HuH-7.5 (cell line): ENCODE measurements at places on chromosomes 1 and 21.

DNA sequence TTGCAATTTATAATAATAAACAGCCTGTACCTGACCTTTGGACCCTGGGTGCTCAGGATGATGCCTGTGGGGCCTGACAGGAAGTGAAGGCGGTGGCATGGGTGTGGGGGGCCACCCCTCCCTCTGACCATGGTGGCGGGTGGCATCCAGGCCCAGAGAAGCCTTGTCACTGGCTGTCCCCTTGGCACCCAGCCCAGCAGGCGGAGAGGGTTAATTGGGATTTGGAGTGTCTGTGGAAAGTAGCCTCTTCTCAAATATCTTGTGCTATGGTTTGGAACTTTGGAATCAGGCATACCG is 20.5 kb downstream of the SOX13 start:
- no peak for DNase-seq

GRCh38 chr1:230109895-230110667 is 43.0 kb downstream of the GALNT2 start:
- no peak for DNase-seq

- DNase-seq, result no peak
Measured at GRCh38 chr1:55974714-55975441, 604.5 kb downstream of the PLPP3 start.

DNA sequence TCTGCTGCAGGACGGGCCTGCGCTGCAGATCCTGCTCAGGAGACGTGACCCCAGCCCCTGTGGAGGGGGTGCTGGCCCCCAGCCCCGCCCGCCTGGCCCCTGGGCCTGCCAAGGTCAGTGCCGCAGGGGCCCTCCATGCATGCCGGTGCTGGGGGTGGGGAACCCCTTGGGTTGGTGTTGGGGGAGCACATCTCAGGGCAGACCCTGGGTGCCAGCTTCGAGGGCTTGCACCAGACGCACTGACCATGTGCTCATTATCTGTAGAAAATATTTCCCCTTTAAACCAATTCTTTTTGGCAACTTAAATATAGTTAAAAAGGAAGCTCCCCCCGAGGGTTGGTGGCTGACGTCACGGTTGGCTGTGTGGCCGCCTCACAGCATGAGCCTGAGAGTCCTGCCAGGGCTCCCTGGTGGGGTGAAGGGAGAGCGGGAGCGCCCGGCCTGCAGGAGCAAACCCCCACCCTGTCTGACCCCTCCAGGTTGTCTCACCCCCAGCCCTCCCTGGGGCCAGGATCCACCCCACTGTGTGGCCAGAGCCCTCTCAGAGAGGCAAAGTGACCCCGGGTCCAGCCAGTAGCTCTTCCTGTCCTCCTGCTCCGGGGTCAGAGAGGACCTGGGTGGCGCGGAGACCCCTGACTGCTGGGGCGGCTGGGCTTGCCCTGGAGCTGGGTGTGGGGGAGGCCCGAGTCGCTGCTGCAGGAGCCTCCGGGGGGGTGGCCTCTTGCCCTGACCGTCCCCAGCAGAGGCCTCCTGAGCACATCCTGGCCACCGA is 5.3 kb upstream of the PFKL start:
- no peak for DNase-seq

GRCh38 chr1:60895252-60895651 is 187.1 kb upstream of the NFIA start:
- no peak for DNase-seq

DNA sequence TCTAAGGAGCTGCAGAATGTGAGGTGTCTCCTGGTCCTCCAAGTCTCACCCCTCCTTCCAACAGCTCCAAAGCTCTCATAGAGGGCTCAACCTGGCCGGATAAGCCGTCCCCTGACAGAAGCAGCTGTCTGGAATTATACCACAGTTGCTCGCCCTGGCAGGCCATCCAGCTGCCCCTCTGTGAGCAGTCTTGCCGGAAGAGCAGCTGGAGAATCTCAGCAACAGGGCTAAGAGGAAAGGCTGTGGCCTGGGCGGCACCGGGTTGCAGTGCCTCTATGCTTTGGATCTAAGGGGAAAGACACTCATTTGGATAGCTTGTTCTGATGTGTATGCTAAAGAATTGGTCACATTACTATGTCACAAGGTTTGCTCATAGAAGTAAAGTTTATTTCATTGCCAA is 12.4 kb downstream of the TMCC2 start:
- no peak for DNase-seq

GRCh38 chr1:93758842-93759515 is 77.3 kb upstream of the BCAR3 start:
- peak; percentile 61 for DNase-seq

DNA sequence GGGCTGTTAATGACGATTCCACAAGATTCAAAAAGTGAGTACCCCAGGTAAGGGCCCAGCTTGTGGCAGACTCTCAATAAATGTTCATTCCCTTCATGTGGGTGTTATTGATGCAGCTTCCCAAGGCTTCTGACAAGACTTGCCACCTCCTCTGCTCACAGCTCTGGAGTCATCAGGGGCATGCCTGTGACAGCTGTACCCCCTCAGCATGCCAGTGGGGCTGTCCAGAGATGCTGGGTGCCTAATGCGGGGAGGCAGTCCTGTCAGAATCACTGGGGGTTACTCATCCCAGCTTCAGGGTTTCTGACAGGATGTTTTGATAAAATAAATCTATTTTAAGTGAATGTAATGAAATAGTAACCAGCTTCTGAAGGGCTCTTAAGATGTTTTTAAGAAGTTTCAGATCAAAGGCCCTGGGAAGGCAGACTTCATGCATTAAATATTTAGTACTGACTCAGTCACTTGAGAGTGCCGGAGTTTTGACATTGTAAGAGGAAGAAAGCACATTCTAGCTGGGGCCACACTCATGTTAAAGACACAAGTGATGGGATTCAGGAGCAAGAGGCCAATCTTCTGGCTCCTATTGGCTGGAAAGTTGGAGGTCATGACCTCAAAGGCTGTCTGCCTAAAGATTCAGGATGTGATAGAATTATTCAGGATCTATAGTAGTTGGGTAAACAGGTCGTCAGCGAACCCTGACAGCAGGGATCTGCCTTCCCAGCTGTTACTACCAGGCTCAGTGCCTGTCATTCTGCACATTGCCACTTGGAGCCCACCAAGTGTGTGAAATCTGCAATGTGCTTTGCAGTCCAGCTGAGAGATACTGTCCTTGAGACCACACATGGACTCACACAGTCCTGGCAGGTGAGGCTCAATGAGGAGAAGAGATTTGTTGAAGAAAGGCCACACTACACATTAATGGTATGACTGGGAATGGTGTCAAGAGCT is 239.6 kb upstream of the BEND5 start:
- no peak for DNase-seq

- no peak for DNase-seq
Measured at GRCh38 chr1:172351754-172352161, 68.7 kb upstream of the C1orf105 start.

DNA sequence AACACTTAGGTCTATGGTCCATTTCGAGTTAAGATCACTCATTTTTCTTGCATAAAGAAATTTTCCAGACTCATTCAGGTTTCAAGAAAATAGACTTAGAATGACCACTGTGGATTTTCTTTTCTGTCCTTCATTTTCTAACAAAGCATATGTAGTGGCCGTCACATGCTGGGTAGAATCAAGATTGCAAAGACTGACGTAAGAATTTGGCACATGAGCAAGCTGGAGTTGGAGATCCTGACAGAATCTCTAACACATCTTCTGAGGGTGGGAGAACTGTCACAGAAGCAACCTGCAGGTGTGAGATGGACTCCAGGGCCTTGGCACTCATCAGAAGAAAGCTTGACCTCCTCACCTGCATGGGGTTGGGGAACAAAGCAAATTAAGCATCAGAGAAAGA is 28.6 kb downstream of the KIF26B start:
- no peak for DNase-seq

DNA sequence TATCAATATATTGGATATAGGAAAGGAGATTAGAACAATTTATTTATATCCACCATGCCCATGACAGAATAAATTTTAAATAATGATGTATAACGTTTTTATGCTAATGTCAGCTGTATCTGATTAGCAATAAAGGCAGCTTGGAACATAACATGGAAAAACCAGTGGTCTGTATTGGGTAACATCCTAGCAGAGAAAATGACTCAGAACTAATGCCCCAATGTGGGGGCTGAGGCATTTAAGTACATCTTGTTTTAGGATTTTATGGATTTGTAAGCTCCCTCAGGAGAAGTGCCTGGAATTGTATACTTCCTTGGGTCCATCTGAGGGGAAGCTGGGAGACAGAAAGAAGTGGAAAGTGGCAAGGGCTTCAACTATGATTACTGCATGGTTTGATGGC is 82.3 kb downstream of the HMCN1 start:
- DNase-seq, result no peak

DNA sequence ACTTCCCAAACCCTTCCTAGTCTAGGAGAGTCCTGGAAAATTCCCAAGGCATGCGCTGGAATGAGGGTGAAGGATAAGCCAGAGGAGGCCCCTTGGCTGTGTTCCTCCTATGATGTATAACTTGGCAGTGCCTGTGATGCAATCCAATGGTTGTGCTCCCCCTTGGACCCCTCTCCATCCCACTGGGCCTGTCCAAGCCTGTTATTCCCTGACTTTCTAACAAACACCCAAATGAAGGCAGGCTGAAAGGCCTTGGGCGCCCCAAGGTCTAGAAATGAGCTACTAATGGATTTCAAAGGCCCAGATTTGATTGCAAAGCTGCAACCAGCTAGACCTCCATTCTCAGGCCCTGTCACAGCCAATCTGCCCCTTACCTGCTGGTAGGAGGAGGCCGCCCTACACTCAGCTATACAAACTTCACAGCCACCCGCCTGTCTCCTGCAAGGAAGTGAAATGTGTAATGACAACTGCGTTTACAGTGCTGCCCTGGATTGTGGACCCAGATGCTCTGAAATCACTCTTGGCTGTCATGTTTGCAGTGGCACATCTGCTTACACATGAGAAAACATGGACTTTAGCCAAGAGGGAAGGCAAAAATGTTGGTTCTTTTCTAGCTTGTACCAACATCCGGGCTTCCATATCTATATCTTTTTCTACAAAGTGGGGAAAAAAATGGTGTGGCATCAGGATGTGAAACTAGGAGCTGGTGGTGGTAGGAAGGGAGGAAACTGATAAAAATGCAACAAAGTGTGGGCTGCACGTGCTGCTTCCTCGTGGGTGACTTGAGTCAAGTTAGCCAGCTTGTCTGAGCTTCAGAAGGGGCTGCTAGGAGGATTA is 130.4 kb downstream of the TRABD2B start:
- DNase-seq, result no peak

DNA sequence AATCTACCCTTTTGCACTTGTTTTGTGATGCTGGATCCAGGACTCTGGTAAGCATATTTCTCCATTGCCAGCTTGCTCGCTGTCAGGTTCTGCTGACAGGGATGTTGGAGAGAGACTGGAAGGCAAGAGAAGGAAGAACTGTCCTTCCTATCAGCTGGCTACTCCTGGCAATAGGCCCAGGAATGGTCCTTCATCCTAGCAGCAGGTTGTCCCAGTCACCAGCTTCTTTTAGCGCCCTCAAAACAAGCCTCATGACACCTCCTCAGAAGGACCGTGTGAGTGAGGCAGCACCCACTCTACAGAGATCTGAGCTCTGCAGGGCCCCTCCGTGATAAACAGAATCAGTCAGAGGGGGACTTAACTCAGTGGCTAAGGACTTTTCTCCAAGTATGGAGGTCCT is 33.1 kb upstream of the SLAMF9 start:
- DNase-seq, result no peak
